ENCODE measurements at places on chromosomes 16 and 17.

GRCh38 chr17:69430488-69430887, 16.0 kb downstream of the MAP2K6 start:
- no peak for DNase-seq

DNA sequence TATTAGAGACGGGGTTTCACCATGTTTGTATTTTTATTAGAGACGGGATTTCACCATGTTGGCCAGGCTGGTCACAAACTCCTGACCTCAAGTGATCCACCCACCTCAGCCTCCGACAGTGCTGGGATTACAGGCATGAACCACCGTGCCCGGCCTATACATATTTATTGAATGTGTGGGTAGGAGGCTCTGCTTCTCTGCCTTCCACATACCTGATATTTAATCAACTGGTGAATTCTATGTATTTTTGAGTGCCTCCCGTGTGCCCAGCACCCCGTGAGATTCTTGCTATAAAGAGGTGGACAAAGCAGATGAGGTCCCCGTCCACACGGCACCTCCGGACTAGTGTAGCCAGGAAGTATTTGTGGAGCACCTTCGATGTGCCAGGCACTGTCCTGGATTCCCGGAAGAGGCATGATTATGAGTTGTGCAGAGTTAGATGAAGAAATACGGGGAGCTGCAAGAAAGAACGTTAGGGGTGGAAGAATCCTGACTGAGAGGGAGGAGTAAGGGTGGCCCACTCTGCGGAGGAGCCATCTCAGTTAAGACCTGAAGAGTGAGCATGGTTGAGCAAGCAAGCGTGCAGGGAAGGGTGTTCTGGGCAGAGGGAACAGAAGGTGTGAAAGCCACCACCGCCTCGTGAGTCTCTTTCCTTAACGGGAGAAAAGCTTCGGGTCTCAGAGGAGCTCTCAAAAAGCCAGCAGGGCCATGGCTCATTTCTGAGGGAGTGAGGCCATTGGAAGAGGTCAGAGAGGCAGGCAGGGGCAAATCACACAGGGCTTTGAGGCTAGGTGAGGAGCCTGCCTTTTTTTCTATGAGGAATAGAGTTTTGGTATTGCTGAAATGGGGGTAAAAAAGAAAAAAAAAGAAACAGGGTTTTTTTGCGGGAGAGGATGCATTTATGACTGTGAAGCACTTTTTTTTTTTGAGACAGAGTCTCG, 21.2 kb downstream of the CRISPLD2 start:
- no peak for DNase-seq

DNA sequence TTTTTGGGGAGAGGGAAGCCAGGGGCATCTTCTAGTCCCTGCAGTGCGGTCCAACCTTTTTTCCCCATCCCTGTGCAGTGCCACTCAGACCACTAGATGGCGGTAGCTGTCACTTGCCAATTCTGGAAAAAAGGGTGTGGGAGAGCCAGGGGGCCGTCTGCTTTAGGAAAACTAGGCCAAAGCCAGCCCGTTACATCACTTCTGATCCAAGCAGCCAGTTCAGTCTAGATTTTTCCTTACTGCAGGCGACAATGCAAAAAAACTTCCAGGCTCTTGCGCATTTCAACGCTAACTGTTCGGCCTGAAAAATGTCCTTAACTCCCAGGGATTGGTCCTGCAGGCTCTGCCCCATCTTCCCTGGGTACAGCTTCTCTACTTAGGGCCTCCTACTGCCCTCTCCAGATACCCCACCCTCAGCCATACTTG, 69.2 kb upstream of the CES5A start:
- peak; percentile 51 for DNase-seq

- no peak for DNase-seq
Measured at GRCh38 chr16:58399718-58400633, 7.7 kb downstream of the GINS3 start.

GRCh38 chr16:4386451-4386805, 14.8 kb downstream of the VASN start:
- no peak for DNase-seq

- no peak for DNase-seq
Measured at GRCh38 chr17:10025976-10026901, 121.2 kb upstream of the RCVRN start.

GRCh38 chr17:71224824-71225575, 895.8 kb upstream of the SOX9 start:
- no peak for DNase-seq

DNA sequence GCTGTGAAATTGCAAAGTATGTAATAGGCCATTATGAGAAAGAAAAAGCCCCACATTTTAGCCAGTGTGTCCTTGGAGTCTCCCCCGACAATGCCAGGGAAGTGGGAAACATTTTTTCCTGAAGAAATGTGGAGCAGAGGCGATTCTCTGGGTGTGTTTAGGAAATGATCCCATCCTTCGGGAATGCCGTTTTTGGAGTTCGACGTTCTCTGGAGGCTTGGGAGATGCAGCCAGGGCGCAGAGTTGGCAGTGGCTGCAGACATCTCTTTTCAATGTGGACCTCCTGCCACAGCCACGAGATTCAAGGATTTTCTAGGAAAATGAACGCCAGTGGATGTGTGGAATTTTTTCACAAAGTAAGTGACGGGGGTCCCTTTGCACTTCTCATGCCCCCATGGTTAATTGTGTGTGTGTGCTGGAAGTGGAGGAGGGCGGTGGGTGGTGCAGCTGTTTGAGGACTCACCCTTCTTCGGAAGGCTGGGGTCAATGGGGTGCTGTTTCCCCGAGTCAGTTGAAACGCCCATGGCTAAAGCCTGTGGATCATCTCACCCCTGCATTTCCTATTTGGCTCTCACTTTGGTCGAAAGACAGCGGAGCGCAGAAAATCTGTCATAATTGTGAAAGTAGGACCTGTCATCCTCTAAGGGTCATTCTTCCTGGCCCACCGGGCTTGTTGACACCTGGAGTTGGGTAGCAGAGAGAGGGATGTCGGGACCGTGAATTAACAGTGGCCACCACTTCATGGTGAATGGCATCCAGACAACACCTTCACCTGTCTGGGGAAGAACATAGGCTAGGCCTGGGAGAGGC, 73.2 kb downstream of the CMIP start:
- DNase-seq, result no peak
